ENCODE measurements at places on chromosomes 11 and 22.

- DNase-seq: peak; percentile 83
Measured at GRCh38 chr11:96339706-96340554, 3.1 kb downstream of the MAML2 start.

- DNase-seq: no peak
Measured at GRCh38 chr11:118521892-118522311, 5.4 kb upstream of the TTC36 start.

- no peak for DNase-seq
Measured at GRCh38 chr22:29163808-29164207, 41.9 kb upstream of the EMID1 start.

DNA sequence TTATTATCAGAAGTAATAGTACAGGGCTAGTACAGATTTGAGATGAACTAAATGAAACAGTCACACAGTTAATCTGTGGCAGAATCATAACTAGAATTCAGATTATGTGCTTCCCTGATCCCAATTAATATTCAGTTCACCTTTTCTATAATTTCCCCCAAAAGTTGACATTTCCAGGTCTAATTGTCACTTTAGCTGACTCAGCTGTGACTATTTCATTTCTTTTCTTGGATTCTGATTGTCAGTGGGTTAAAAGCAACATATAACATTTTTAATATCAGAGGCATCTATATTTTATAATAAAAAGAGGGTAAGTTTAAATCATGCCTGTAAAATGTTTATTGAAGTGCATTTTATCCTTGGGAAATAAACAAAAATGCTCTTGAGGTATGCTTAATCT lies 28.8 kb upstream of the SOX6 start:
- no peak for DNase-seq

GRCh38 chr11:40273192-40273732 lies 1186.2 kb downstream of the LRRC4C start:
- DNase-seq: no peak

GRCh38 chr22:25645964-25646363 lies 81.5 kb downstream of the GRK3 start:
- no peak for DNase-seq
